GM13977 (cell line): ENCODE measurements at places on chromosomes 1 and 21.

- peak; percentile 36 for DNase-seq
These were observed 49.9 kb downstream of the TOMM20 start for GRCh38 chr1:235078480-235079381.

GRCh38 chr1:63073309-63074306 is 248.8 kb upstream of the FOXD3 start:
- DNase-seq: peak; percentile 45

DNA sequence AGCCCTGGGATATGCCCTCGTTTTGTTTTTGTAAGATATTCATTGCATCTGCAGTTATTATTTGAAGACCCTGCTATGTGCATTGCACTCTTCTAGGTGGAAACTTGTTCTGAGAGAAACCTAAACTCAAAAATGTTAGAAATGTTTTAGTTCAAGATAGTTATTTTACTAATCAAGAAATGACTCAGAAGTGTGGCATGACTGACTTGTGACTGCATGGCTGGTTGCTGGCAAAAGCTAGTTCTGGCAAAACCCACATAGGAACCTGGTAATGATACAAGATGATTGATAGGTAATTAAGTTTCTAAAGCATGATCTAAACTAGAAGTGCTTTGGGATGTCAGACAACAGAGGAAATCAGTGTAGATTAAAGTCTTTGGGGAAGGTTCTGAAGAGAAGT is 33.8 kb upstream of the NFASC start:
- no peak for DNase-seq

GRCh38 chr1:228842094-228842775 is 107.0 kb downstream of the RHOU start:
- no peak for DNase-seq

DNA sequence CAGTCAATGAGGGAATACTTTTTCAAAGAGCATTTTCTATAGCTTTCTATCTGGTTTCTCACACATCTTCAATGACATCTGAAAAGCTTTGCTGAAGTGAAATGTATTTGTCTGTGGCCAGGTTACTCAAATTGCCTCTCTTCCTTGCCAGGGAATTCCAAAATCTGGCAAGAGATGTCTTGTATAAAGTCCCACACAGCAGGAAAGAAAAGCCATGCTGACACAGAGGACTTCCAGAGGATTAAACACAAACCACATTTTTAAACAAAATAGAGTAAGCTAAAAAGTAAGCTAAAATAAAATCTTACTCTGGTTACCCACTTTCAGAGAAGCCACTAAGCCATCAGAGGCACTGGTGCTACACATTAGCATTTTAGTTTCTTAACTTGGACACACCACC is 93.1 kb upstream of the BCAR3 start:
- no peak for DNase-seq

DNA sequence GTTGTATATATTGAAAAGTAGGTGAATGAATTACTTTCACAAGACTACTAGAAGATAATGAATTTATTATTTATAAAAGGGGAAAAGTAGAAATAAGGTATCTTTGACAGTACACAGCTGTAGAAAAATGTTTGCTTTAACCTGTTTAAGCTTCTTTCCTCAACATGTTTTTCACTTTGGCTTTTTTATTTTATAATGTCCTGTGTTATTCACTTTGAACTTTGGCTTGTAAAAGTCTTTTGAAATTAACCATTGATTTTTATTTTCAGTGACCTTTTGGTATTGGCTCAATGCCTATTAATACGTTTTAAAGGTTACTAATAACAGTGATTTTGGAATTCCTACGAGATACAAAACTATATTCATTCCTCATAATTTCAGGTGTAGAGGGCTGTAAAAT is 57.7 kb upstream of the MPC2 start:
- no peak for DNase-seq

DNA sequence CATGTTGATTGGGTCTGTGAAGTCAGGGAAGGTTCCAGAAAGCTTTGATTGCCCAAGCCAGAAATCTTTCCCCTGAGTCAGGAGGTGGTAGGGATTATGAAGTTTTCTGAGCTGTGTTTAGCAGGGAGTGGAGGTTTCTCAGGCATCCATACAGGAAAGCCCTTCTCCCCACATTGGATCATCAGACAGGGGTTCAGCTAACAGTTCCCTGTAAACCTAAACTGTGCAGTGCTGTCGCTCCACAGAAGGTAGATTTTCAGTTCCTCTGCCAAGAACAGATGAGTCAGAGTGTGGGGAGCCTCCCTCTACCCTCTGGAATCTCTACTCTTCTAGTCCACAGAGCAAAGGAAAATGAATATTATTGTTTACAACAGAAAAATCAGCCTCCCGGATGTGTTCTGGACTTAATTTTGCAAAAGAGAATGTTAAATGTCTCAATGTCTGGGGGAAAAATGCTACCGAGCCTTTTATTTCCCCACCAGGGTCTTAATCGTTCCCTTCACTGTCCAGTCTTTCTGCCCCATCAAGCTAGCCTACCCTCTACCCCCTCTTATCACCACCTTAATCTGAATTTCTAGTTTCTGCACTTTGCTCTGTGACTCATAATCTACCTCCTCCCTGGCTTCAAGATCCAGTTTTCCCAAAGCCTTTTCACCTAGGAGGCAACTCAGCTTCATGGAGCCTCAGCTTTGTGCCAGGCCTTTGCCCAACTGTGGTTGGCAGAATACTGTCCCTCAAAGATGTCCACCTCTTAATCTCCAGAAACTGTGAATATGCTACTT is 355.6 kb downstream of the PRDM2 start:
- no peak for DNase-seq

DNA sequence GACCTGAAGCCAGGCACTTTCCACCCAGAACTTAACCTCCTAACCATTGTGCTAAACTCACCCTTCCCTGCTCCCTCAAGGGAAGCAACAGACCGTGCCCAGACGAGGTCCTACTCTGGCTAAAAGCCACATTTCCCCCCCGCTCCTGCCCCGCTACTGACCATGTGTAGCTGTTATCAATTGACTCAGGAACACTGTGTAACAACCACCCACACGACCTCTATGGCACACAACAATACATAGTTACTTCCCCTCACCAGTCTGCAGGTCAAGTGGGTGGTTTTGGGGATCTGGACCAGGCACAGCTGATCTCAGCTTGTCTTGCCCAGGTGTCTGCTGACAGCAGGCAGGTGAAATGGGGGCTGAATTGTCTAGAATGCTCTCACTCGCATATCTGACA is 40.1 kb downstream of the CAMK2N1 start:
- no peak for DNase-seq

GRCh38 chr1:12604114-12604874 is 13.7 kb downstream of the DHRS3 start:
- no peak for DNase-seq

DNA sequence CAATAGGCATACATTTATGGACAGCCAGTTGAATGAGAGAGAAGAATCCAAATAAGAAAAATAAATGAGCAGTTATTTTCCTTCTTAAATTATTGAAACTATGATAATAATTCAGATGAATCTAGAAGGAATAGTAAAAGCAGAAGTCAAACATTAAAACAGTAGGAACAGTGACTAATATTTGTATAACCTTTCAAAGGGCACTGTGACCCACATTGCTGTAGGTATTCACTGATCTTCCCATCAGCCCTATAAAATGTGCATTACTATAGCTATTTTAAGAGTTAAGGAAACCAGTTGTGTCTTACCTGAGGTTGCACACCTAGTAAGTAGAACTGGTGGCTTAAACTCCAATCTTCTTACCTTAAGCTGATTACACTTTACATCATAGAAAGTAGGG is 102.8 kb upstream of the ARTN start:
- no peak for DNase-seq

DNA sequence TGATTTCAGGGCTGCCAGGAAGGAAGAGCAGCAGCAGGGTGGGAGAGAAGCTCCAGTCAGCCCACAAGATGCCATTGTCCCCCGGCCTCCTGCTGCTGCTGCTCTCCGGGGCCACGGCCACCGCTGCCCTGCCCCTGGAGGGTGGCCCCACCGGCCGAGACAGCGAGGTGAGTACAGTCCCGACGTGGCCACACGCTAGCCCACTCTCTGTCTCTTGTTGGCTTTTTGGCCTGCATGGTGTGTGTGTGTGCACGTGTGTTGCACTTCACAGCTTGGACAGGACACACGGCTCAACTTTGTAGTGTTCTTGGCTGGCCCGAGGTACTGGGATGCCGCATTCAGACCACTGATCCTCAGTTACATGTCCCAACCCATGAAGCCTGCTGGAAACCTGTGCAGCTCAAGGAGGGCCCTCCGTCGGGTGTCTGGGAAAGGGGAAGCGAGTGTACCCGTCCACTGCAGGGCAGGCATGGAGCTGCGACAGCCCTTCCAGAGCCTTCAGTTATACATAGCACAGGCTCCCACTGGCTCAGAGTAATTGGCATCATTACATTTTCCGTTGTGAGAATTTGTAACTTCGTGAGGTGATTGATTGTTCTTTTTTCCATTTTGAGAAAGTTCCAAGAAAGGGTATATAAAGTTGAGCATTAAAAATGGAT is 454 bp downstream of the CORT start:
- DNase-seq: no peak

- DNase-seq: no peak
These were observed 60.4 kb upstream of the GJA5 start for GRCh38 chr1:147820761-147821297.

DNA sequence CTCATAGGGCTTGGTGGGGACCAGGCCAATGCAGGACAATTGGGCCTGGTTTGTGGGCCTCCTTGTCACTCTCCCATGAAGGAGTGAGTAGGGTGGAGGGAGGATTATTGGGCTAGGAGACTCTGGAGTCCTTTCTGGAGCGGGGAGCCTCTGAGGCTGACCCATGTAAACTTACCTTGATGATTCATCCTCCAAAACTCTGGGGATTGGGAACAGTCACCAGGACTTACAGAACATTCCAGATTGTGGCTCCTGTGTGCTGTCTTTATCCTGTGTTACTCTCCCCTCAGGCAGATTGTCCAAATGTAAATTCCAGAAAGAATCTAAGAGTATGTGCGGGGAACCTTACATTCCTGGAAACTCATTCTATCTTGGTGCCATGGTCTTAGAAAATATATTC is 197.6 kb downstream of the CAMTA1 start:
- DNase-seq: no peak

GRCh38 chr1:61300899-61301298 is 218.5 kb downstream of the NFIA start:
- DNase-seq: no peak

GRCh38 chr1:119366424-119366823 is 2.2 kb upstream of the HAO2 start:
- no peak for DNase-seq

GRCh38 chr1:73789965-73790364 is 408.0 kb downstream of the LRRIQ3 start:
- no peak for DNase-seq

DNA sequence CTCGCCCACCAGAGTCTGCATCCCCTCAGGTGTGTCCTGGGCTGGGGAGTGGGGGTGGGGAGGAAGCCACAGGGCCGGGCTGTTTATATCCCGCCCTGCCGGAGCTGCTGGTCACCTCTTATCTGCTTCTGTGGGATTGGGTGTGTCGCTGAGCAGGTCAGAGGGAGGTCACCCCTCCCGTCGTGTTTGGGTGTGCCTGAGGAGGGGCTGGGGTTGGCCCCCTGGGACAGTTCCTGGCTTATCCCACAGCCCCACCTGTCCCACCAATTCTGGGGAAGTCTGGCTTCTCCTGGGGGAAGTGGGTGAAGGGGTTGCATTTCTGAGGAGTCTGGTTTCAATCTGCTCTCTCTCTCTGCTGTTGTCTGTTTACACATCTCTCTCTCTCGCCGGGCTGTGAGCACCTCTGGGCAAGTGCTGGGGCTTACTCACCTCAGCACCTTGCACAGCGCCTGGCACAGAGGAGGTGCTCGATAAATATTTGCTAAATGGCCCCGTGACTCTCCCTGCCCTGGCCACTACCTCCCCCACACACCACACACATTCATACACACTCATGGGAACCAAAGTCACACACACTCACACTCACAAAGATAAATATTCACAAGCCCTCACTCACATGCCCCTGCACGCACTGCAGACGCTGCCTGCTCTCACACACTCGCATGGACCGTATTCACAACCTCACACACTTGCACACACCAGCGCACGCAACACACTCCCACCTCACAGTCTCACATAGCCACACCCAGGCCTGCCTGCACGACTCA is 8.3 kb downstream of the ELF3 start:
- DNase-seq: no peak

GRCh38 chr1:241401156-241401555 is 44.2 kb upstream of the RGS7 start:
- no peak for DNase-seq

GRCh38 chr1:108877348-108878159 is 769 bp downstream of the GPSM2 start:
- peak; percentile 28 for DNase-seq

- no peak for DNase-seq
These were observed 105.2 kb upstream of the HMGB4 start for GRCh38 chr1:33758698-33759097.

DNA sequence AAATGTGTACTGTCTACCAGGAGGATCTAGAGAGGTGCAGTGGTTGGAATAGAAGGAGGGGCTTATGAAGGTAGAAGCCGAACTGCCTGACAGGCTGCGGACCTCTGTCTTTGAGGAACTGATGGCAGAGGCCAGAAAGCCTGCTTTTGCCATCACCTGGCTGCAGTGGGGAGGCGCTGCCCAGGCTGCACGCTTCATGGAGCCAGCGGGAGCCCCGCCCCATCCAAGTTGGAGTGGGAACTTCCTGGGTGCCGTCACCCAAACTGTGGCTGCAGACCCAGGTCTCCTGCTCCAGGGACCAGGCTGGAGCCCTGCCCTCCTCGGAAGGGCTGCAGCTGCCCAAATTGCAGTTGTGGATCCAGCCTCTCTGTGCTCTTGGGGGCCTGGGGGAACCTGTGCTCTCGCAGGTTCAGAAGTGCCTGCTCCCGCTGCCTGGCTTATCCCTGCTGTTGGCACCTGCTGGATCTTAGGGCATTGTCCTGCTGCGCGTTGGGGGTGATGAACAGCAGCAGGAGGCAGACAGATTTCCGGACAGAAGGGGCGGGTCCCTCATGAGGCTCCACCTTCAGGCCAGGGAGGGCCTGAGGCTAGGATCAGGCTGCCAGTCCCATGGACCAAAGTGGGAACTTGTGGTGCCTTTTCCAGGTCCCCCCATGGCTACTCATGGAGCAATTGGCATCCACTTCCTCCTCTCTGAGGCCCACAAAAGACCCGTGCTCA is 118.0 kb upstream of the PLPPR4 start:
- DNase-seq: no peak

GRCh38 chr1:39003794-39004193 is 12.7 kb downstream of the AKIRIN1 start:
- DNase-seq: no peak
